ENCODE measurements at places on chromosomes 12 and 14. TPM values are rescaled to one million over a fixed set of nuclear protein-coding genes. Genes with fewer than 3 reads are reported as not detected.

GRCh38 chr12:82651489-82651888, 35.2 kb upstream of the TMTC2 start:
- no peak for DNase-seq

DNA sequence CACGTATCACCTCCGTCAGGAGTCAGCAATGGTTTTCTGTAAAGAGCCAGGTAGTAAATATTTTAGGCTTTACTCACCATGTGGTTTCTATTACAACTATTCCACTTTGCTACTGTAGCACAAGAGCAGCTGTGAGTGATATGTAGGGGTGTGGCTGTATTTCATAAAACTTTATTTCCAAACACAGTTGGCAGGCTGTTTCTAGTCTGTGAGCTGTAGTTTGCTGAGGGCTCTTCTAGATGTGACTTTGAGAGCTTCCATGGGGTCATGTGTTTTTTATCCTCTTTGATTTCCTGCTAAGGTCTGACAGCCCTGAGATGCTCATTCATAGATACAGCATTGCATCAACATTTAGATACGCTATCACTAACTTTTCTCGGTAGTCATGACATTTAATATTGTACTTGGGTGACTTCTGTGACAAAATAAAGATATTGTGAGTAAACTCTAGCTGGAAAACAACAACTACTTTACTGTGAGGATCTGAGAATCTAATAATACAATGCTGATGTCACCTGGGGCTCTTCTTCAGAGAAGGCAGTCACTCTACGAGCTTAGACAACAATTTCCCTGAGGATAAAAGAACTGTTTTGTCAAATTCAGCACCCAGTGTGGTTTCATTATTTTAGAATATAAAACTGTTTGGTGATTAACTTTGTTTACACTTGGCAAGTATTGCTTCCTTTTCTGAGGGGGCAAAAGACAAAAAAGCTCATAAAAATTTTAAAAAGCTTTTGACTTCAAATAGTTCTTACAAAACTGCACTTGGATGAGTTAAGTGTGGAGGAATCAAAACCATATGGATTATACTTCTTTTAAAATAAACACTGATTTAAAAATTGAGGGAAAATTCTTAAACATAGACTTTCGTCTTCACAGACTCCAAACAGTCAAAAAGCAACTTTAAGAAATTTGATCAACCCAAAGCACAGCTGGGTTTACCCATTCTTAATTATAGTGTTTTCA, 231.2 kb upstream of the DCN start:
- no peak for DNase-seq

DNA sequence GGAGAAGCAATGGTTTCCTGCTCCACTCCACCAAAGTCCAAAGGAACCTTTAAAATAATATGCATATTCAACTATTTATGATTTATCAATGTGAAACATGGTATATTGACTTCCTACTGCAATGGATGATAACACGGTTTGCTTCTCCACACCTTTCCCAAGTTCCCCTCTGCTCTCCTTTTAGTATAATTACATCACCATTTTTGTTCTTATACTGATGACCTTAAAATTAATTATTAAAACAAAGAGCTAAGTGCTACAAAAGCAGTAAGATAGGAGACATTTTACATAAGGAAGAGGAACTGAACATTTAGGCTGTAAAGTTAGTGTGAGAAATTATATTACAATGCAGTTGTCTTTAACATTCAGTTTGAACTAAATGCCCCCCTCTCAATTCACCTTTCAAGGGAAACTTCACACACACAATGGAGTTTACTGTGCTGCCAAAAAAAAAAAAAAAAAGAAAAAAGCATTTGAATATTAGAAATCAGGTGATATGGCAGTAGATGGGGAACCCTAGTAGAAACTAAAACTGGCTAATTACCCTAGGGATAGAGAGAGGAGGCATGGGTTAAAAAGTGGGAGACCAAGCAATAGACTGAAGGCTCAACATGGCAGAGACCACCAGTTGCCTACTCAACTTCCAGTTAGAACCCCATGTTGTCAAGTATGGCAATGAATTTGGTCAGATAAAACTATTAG, 37.1 kb upstream of the STK38L start:
- no peak for DNase-seq

DNA sequence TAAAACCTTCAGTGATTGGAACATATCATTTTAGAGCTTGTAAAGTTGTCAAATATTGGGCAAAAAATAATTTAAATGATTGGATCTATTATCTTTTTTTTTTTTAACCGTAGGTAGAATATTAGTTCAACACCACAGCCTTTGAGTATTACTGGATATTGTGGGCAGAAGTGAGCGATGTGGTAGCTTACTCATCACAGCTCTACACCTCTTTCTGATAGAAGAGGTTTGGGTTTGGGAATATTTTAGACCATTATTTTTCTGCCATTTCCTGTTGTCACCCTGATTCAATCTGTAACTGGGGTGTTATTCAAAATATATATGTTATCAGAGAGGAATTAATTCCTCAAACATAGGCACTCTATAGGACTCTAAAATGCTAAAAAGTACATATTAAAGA, 34.8 kb upstream of the SLC38A2 start:
- DNase-seq, result no peak

- no peak for DNase-seq
These were observed 168.1 kb downstream of the SNAPC1 start for GRCh38 chr14:61930101-61930857.

- no peak for DNase-seq
These were observed 173.7 kb downstream of the STXBP6 start for GRCh38 chr14:24875991-24876878.

GRCh38 chr14:85248881-85249635, 280.9 kb upstream of the FLRT2 start:
- DNase-seq, result no peak

GRCh38 chr12:93468008-93468371, 676 bp downstream of the MRPL42 start:
- DNase-seq, result no peak

Gene CLEC7A
- polyA plus RNA-seq, result not detected

Gene STXBP6
- not detected for polyA plus RNA-seq

Gene PAX9
- not detected for polyA plus RNA-seq

Gene FAM186B
- 0.13 TPM for polyA plus RNA-seq

Measured in naive thymus-derived CD4-positive, alpha-beta T cell (primary cell).